ENCODE measurements at places on chromosomes 1 and 21. TPM values are rescaled to one million over a fixed set of nuclear protein-coding genes. Genes with fewer than 3 reads are reported as not detected.

The AMY1A gene
- not detected for total RNA-seq

The ORC1 gene
- total RNA-seq: 5.2 TPM

The LCE2A gene
- 0.43 TPM for total RNA-seq

The GJB3 gene
- total RNA-seq: not detected

The ATAD3C gene
- total RNA-seq: under 0.01 TPM

The CYP4A22 gene
- total RNA-seq: not detected

The SLC16A4 gene
- 73.4 TPM for total RNA-seq

The DCST1 gene
- total RNA-seq: not detected

The LAPTM5 gene
- total RNA-seq: not detected

The LMX1A gene
- total RNA-seq: not detected

The PTGS2 gene
- total RNA-seq: 3.0 TPM

- no peak for DNase-seq
These were observed 874.8 kb downstream of the AMY1C start for GRCh38 chr1:104624538-104624937.

DNA sequence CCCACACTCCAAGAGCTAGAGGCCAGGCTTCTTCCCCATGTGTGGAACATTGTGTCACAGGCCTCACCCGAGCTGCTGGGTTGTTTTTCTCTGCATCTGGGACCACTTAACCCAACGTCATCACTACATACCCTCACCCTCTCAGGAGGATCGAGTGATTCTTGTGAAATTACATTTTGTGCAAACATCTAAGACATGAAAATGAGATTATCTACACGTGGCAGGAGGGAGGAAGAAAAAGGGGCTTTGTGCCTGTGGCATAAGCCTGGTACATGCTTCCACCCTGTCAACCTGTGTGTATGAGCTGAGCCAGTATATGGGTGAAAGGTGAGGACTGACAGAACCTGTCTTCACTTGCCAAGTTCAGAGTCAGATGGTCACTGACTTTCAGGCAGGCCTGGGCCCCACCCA, 1.6 kb downstream of the CPT2 start:
- peak; percentile 74 for DNase-seq

- DNase-seq: no peak
These were observed 28.9 kb downstream of the RNF2 start for GRCh38 chr1:185074307-185074706.

DNA sequence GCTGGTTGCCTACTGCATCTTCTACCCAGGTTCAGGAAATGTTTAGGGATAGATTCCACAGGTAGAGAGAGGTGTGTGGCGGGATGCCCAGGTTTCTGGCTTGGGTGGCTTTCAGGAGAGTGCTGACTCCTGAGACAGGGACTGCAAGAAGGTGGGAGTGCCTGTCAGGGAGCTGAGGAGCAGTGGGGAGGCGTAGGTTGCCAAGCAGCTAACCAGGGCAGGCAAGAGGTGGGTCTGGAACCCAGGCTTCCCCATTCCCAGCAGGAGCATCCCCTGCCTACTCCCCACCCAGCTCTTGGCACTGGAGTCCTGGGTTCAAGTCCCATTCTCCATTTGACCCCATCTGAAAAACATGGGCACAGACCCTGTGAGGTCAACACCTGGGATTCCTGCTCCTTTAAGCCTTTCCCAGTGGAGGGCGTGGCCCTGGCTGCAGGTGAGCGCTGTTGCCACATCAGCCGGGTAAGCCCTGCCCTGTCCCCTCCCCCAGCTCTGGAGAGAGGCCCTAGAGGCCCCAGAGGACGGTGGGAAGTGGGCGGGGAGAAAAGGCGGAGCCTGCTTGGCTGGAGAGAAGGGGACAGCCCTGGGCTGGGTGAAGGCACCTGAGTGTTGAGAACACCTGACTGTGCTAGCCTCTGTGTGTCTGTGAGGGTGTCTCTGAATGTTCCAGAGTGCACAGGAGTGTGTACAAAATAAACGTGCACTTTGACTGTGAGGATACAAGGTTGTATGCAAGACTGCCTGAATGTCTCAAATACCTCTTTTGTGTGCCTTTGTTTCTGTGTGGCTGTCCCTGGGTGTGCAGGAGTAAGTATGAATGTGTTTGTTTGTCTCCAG, 14.0 kb upstream of the SYNC start:
- peak; percentile 13 for DNase-seq

DNA sequence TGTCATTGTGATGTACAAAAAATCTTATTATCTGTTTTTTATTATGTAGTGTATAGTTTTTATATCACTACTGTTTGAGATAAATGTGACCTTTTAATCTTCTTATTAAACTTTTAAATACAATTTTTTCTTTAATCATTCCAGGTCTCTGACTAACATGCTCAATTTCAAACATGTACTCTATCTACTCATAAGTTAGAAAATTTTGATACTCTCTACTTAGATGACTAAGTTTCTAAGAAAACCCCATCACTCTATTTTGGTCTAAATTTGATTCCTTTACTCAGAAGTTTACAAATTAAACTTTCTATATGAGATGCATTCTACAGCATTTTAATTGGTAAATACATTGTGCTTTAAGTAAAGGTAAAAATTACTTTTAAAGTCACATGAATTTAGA, 544.0 kb downstream of the PTBP2 start:
- DNase-seq: no peak

DNA sequence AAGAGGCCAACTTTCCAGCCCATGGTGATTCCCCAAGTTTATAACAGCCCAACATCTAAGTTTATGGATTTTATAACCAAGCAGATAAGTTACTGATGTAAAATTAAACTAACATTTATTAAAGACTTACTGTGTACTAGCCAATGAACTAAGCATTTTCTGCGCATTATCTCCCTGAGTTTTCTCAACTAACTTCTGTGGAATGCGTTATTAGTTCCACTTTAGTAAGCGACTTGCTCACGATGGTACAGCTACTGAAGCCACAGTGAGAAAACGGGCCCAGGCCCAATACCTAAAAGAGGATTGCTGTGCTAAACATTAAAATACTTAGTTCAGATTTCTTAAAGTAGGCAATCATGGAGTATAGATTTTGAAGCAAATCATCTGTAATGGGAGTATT, 61.0 kb downstream of the ZBTB18 start:
- no peak for DNase-seq

DNA sequence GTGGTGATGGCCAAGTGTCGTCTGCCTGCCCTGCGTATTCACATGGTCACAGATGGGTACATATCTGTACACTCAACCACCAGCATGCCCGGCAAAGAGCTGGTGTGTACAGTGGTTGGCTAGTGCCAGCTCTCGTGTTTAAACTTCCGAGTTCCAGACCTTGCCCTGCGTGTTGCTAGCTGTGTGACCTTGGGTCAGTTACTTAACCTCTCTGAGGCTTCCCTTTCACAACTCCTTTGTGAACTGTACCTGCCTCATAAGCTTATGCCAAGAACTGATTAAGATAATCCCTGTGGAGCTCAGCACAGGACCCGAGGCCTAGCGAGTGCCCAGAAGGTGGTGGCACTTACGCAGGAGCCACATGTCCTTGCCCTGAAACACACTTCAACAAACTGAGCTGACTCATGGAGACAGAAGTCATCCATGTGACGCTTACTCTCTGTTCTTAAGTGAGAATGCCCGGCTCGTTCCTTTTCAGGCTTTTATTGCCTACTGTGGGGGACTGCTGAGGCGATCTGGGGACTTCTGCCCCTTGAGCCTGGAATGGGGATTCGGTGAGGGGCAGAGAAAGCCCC, 55.4 kb downstream of the ALPL start:
- DNase-seq: no peak

- no peak for DNase-seq
These were observed 36.6 kb downstream of the CDC42 start for GRCh38 chr1:22089134-22089571.

DNA sequence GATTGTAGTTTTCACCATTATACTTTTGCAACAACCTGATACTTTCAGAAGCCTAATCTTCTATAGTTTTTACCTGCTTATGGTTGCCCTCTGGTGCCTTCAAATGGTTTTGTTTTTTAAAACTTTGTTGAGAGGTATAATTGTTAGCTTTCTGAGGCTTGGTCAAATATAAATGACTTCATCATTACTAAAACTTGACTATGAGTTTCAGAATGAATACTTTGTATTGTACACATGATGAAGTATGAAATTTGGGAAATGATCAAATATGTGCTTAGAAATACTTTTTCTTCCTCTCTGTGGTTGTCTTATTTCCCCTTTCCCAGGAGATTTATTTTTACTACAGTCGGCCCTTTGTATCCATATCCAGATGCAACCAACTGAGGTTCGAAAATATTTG, 151.8 kb upstream of the B3GALT2 start:
- no peak for DNase-seq

- DNase-seq: peak; percentile 23
These were observed 1.8 kb upstream of the SERBP1 start for GRCh38 chr1:67431869-67432578.

DNA sequence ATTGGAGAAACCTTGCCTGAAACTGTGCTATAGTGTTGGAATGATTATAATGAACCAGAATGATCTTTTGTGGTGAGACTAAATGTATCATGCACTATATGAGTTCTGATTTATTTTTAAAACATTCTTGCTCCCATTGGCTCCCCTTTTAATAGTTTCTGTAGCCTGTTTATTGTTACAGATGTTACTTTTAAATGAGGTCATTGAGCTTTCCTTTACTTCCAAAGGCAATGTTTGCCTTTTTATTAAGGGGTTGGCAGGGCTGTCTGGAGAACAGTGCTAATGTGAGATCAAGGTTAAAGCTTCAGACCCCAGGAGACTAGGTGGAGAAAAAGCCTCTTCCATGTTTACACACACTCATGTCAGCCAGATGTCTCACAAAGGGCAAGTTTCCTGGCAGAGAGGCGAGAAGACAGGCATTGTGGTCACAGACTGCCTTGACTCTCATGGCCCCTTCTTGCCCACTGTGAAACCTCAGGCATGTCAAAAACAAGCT, 120.6 kb upstream of the RAVER2 start:
- peak; percentile 30 for DNase-seq

DNA sequence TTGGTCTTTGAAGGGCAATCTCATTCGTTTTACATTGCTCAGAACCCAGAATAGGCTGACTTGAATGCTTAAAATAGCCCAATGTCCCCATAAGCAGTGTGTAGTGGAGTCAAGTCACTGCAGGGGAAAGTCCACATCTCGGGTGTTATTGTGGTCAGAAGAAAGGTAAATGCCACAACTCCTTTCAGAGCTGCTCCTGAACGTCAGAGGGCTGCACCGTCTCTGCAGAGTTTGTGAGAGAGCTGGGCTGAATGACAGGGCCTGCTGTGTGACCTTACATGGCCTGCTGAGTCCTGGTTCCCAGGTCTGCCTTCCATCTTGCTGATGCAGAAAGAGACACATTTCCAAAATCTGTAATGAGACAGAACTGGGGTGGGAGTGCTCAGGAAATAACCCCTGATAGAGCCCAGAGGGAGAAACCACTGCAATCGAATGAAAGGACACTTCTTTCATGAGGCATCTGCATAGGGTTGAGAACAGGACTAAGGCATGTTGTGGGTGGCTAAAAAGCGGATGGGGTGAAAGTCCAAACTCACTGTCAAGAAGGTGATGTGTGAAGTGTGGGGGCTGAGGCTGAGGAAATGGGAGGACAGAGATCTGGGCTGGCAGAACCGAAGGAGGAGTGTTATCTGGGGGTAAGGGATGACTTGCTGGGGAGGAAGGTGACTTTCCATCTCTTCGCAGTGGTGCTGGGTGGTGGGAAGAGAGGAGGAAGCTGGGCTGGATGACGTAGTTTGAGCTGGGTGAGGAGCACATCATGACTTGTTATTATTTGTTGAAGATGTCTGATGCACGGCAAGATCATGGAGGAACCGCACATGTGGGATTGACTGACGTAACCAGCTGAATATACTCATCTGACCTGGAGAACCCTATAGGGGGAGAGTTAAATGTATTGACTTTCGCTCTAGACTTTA, 33.7 kb downstream of the XCL2 start:
- DNase-seq: no peak

Data from fibroblast of villous mesenchyme (primary cell).